Kidney capillary endothelial cell (primary cell): ENCODE measurements at places on chromosomes 2 and 18.

DNA sequence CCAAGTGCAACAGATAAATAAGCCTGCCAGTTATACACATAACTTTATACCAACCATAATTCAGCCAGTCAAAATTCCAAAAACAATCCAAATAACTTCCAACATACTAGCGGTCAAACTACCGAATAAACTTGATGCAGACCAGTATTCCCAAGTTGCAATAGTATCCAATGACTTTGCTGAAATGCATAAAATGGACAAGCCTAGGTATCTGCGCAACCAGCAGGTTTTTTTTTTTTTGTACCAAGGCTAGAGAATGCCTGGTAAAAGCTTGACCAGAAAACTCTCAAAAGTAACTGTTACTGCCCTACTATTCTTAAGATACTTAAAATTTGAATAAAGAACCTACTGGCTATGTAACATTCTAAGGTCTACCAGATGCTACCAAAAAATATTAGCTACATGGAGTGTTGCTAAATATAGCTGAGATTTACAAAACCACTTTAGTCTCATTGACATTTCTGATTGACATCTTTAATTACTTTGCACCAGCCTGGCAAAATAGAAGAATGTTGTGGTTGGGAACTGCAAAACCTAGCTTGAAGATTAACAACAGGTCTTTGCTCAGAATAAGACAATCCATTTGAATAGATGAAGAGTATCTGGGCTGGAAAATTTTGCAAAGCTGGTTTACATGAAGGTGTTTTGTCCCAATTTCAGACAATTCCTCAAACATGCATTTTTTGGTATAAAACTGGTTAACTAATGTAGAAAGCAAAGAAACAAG, 7.3 kb downstream of the SRSF7 start:
- no peak for DNase-seq

DNA sequence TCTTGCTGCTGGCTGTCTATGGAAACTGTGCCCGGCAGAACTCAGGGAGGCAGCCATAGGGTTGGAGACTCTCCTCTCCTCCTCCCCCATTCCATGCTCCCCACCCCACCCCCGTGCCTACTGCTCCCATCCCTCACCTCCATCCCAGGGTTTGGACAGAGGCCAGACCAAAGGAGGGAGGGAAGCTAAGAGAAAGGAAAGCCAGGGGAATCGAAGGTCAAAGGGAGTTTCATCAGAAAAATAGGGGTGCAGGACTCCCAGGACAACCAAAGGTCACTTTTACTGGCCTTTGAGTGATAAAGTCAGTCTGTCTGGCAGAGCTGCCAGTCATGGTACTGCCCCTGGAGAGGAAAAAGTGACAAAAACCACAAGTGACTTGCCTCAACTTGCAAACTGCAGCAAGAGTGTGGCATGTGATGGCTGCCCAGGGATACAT, 187.3 kb upstream of the CTAGE1 start:
- no peak for DNase-seq

- no peak for DNase-seq
Observed at GRCh38 chr2:7649461-7650228, 732.4 kb downstream of the RNF144A start.

- peak; percentile 19 for DNase-seq
Observed at GRCh38 chr18:24014986-24015638, 558 bp downstream of the TTC39C start.

- DNase-seq: no peak
Observed at GRCh38 chr2:62660087-62660486, 45.4 kb upstream of the EHBP1 start.

GRCh38 chr18:67730886-67731285, 214.4 kb upstream of the DSEL start:
- DNase-seq: peak; percentile 48
